Activated CD4-positive, alpha-beta memory T cell treated with anti-CD3 and anti-CD28 coated beads, Interleukin-2, amount 10 ng/mL, durations not matched to agents 7 days and 5 days (primary cell): ENCODE measurements at places on chromosomes 13 and 19.
A peak's percentile ranks its signal among the peaks of the same experiment; 100 is the strongest.

GRCh38 chr13:48773531-48774275, 120.0 kb downstream of the CYSLTR2 start:
- no peak for DNase-seq
- peaks cover 12% of the 10 kb centered on the region for H3K27me3 ChIP-seq
- H3K4me1 ChIP-seq, result peaks cover 34% of the 10 kb centered on the region
- no peaks in the 10 kb centered on the region for H3K36me3 ChIP-seq

GRCh38 chr13:72025836-72026235, 158.8 kb upstream of the DACH1 start:
- no peaks in the 10 kb centered on the region for H3K4me1 ChIP-seq
- DNase-seq, result no peak
- H3K4me3 ChIP-seq, result no peak overlapping the region
- no peaks in the 10 kb centered on the region for H3K27me3 ChIP-seq
- H3K27ac ChIP-seq, result no peak overlapping the region

DNA sequence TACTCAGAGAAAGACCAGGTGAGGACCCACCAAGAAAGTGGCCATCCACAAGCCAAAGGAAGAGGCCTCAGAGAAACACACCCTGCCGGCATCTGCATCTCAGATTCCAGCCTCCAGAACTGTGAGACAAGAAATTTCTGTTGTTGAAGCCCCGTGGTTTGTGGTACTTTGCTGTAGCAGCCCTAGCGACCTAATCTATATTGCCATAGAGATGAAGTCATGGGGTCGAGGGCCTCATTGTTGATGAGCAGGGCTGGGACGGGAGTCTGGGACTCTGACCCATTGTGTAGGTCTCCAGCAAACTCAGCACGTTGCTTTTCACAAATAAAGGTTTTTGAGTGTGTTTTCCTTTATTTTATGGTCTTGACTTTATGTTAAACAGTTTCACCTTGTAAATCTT, 174.9 kb downstream of the TNFSF13B start:
- no peaks in the 10 kb centered on the region for H3K27me3 ChIP-seq
- no peak overlapping the region for H3K27ac ChIP-seq
- no peak overlapping the region for H3K4me3 ChIP-seq

GRCh38 chr13:66927562-66927961, 302.6 kb downstream of the PCDH9 start:
- no peak overlapping the region for H3K4me3 ChIP-seq
- no peaks in the 10 kb centered on the region for H3K27me3 ChIP-seq
- DNase-seq, result no peak
- H3K4me1 ChIP-seq, result no peaks in the 10 kb centered on the region

DNA sequence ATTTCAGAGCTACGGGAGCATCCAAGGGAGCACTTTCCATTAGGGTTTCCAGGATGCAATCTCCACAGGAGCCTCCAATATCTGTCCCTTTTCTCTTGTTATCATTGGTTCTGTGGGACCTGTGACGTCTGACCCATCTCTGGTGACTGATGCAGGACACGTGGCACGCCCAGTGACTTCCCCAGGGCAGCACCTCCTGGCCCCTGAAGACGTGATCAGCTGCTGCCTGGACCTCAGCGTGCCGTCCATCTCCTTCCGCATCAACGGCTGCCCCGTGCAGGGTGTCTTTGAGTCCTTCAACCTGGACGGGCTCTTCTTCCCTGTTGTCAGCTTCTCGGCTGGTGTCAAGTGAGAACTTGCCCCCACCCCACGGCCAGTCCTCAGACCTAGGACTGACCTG, 25.5 kb downstream of the RYR1 start:
- H3K4me1 ChIP-seq, result no peaks in the 10 kb centered on the region
- no peak overlapping the region for H3K27ac ChIP-seq
- no peaks in the 10 kb centered on the region for H3K27me3 ChIP-seq
- no peak overlapping the region for H3K4me3 ChIP-seq

DNA sequence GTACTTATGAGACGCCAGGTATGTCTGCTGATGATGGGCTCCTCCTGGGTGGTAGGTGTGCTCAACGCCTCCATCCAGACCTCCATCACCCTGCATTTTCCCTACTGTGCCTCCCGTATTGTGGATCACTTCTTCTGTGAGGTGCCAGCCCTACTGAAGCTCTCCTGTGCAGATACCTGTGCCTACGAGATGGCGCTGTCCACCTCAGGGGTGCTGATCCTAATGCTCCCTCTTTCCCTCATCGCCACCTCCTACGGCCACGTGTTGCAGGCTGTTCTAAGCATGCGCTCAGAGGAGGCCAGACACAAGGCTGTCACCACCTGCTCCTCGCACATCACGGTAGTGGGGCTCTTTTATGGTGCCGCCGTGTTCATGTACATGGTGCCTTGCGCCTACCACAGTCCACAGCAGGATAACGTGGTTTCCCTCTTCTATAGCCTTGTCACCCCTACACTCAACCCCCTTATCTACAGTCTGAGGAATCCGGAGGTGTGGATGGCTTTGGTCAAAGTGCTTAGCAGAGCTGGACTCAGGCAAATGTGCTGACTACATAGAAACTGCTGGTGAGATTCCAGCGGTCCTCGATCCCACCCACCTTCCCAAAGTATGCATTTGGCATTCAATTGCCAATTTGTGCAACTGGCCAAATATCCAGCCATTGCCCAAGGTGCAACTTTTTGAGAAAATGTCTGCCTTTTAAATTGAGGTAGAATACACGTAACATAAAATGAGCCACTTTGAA, 10.2 kb downstream of the OR2Z1 start:
- H3K27ac ChIP-seq, result no peak overlapping the region
- no peaks in the 10 kb centered on the region for H3K4me1 ChIP-seq
- H3K4me3 ChIP-seq, result no peak overlapping the region
- H3K36me3 ChIP-seq, result no peaks in the 10 kb centered on the region
- peak; percentile 18 for DNase-seq

- H3K4me3 ChIP-seq, result no peak within 1 kb of the TSS
- no peaks in the 10 kb centered on the region for H3K27me3 ChIP-seq
- DNase-seq, result no peak
Observed at GRCh38 chr19:49763230-49763629, at the start of gene TSKS. Gene TSKS (minus strand): TSS chr19:49763306. CDS start chr19:49763247, 59 bp downstream.

DNA sequence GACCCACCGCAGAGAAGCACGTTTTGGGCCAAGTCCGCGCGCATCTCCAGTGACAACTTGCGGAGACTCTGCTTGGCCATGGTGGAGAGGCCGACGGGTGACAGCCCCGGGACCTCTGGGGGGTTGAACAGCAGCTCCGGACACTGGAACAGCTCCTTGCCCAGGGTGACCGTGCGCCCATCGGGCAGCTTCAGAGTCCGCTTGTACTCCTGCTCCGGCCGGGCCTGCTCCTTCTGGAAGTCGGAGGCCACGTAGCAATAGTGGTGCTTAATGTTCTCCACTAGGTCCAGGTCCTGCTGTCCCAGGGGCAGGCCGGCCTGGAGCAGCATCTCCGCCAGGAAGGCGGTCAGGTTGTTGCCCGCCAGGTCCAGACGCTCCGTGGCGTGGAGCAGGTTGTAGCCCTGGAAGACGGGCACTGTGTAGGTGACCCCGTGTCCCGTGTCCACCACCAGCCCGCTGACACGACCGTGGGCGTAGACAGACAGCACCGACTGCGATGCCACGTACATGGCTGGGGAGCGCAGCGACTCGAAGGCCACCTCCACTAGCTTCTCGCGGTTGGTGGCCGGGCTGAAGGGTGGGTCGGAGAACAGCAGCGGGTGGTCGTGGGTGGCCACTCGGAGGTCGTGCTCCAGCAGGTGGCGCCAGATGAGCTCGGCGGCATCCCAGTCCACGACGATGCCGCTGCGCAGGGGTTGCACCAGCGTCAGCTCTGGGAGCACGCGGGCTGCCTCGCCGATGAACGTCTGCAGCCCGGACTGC, 743 bp downstream of the ACTL9 start:
- no peaks in the 10 kb centered on the region for H3K36me3 ChIP-seq
- peaks cover 64% of the 10 kb centered on the region for H3K4me1 ChIP-seq
- peaks cover 6% of the 10 kb centered on the region for H3K27me3 ChIP-seq
- H3K27ac ChIP-seq, result no peak overlapping the region

- no peaks in the 10 kb centered on the region for H3K27me3 ChIP-seq
- DNase-seq, result no peak
- H3K4me3 ChIP-seq, result no peak overlapping the region
- no peaks in the 10 kb centered on the region for H3K4me1 ChIP-seq
- H3K27ac ChIP-seq, result no peak overlapping the region
Observed at GRCh38 chr19:30046522-30046921, 104.5 kb downstream of the URI1 start.

DNA sequence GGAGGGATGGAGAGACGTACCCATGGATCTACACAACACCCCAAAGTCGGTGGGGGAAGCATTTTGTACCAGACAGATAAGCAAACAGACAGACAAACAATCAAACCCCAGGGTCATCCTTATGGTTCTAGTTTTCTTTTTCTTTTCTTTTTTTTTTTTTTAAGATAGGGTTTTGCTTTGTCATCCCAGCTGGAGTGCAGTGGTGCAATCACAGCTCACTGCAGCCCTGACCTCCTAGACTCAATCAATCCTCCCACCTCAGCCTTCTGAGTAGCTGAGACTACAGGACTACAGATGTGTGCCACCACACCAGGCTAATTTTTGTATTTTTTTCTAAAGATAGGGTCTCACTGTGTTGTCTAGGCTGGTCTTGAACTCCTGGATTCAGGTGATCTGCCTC, 17.9 kb upstream of the FBL start:
- H3K36me3 ChIP-seq, result no peaks in the 10 kb centered on the region
- peaks cover 2% of the 10 kb centered on the region for H3K27me3 ChIP-seq

GRCh38 chr13:60572003-60572798, 175.2 kb downstream of the TDRD3 start:
- H3K36me3 ChIP-seq, result peaks cover 27% of the 10 kb centered on the region
- no peaks in the 10 kb centered on the region for H3K4me1 ChIP-seq
- DNase-seq, result no peak

- H3K4me3 ChIP-seq, result no peak overlapping the region
- H3K27me3 ChIP-seq, result no peaks in the 10 kb centered on the region
- peak overlapping the region; percentile 21 for H3K27ac ChIP-seq
- no peak for DNase-seq
- H3K36me3 ChIP-seq, result no peaks in the 10 kb centered on the region
- H3K4me1 ChIP-seq, result peaks cover 15% of the 10 kb centered on the region
Observed at GRCh38 chr13:77345150-77345780, 18.4 kb upstream of the MYCBP2 start.

- no peak for DNase-seq
- no peak overlapping the region for H3K27ac ChIP-seq
- no peaks in the 10 kb centered on the region for H3K36me3 ChIP-seq
Observed at GRCh38 chr13:94342436-94343242, 136.8 kb downstream of the DCT start.

- H3K4me3 ChIP-seq, result no peak overlapping the region
- no peaks in the 10 kb centered on the region for H3K4me1 ChIP-seq
- H3K27ac ChIP-seq, result no peak overlapping the region
- H3K27me3 ChIP-seq, result no peaks in the 10 kb centered on the region
Observed at GRCh38 chr19:33208371-33208895, 14.3 kb downstream of the LRP3 start.

- H3K27ac ChIP-seq, result no peak overlapping the region
- H3K4me3 ChIP-seq, result peak overlapping the region; percentile 55
- H3K36me3 ChIP-seq, result no peaks in the 10 kb centered on the region
- no peak for DNase-seq
Observed at GRCh38 chr13:111115965-111116521, 933 bp downstream of the ARHGEF7 start.

- peaks cover 55% of the 10 kb centered on the region for H3K36me3 ChIP-seq
- H3K4me1 ChIP-seq, result peaks cover 73% of the 10 kb centered on the region
- H3K4me3 ChIP-seq, result peak overlapping the region; percentile 87
Observed at GRCh38 chr19:44749994-44750393, 1.5 kb downstream of the BCL3 start.

- H3K36me3 ChIP-seq, result no peaks in the 10 kb centered on the region
- H3K27me3 ChIP-seq, result no peaks in the 10 kb centered on the region
- no peak overlapping the region for H3K4me3 ChIP-seq
- no peaks in the 10 kb centered on the region for H3K4me1 ChIP-seq
Observed at GRCh38 chr19:30146346-30146745, 204.3 kb downstream of the URI1 start.

- peaks cover 4% of the 10 kb centered on the region for H3K36me3 ChIP-seq
- H3K27me3 ChIP-seq, result peaks cover 50% of the 10 kb centered on the region
- H3K27ac ChIP-seq, result no peak overlapping the region
- DNase-seq, result no peak
- peaks cover 16% of the 10 kb centered on the region for H3K4me1 ChIP-seq
- H3K4me3 ChIP-seq, result peak overlapping the region; percentile 35
Observed at GRCh38 chr19:35845215-35846037, 6.9 kb downstream of the NPHS1 start.

- H3K4me3 ChIP-seq, result no peak overlapping the region
- no peaks in the 10 kb centered on the region for H3K36me3 ChIP-seq
- no peaks in the 10 kb centered on the region for H3K27me3 ChIP-seq
- H3K27ac ChIP-seq, result no peak overlapping the region
Observed at GRCh38 chr13:54511366-54511765, 1482.8 kb downstream of the OLFM4 start.

DNA sequence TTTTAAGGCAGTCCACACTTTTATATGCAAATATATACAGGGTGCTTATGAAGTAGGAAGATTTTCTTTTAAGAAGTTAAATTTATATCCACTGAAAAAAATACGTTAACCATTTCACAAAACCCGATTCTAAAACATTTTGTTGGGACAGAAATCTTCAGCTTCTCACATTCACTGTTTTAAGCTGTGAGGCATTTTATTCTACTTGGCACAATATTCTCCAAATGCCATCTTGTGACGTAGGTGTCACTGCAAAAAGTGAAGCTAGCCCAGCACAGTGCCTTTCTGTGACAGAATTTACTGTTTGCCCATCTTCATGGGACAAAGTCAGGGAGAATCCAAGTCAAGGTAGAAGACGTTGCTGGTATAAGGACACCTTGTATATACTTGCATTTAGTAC, 94.5 kb upstream of the SLC15A1 start:
- no peak overlapping the region for H3K4me3 ChIP-seq
- no peaks in the 10 kb centered on the region for H3K27me3 ChIP-seq
- H3K36me3 ChIP-seq, result peaks cover 49% of the 10 kb centered on the region
- peaks cover 1% of the 10 kb centered on the region for H3K4me1 ChIP-seq
- no peak overlapping the region for H3K27ac ChIP-seq
- no peak for DNase-seq

GRCh38 chr13:113939944-113940297, 34.0 kb downstream of the C13orf46 start:
- DNase-seq, result no peak
- no peaks in the 10 kb centered on the region for H3K4me1 ChIP-seq
- no peak overlapping the region for H3K4me3 ChIP-seq
- no peaks in the 10 kb centered on the region for H3K36me3 ChIP-seq

GRCh38 chr13:56528040-56528790, 612.5 kb upstream of the PRR20A start:
- no peaks in the 10 kb centered on the region for H3K4me1 ChIP-seq
- H3K27ac ChIP-seq, result no peak overlapping the region
- H3K4me3 ChIP-seq, result no peak overlapping the region
- DNase-seq, result no peak
- H3K27me3 ChIP-seq, result no peaks in the 10 kb centered on the region

DNA sequence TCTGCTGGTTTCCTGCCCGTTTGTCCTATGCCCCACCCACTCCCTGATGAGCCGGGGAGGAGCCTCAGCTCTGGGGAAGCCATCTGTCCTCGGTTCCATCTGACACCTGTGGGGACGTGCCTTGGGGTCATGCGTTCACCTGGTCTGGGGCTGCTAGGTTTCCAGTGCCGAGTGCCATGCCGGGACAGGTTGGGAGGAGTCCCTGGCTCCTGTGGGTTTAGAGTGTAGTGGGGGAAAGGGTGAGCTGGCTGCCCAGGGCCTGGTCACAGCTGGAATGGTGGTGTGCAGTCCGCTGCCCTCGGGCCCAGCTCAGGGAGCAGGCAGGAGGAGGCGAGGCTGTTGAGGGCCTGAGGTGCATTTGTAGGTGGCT, 2.5 kb downstream of the KDM4B start:
- H3K27me3 ChIP-seq, result no peaks in the 10 kb centered on the region
- peak overlapping the region; percentile 86 for H3K4me3 ChIP-seq
- DNase-seq, result peak; percentile 53

GRCh38 chr13:100522618-100523309, 65.8 kb downstream of the GGACT start:
- DNase-seq, result no peak
- no peaks in the 10 kb centered on the region for H3K36me3 ChIP-seq
- no peaks in the 10 kb centered on the region for H3K27me3 ChIP-seq
- H3K4me1 ChIP-seq, result peaks cover 15% of the 10 kb centered on the region
- no peak overlapping the region for H3K27ac ChIP-seq
